Left ventricle myocardium inferior (tissue), 1 donor: ENCODE measurements at places on chromosomes 5 and 9. TPM values are rescaled to one million over a fixed set of nuclear protein-coding genes. Genes with fewer than 3 reads are reported as not detected.

DNA sequence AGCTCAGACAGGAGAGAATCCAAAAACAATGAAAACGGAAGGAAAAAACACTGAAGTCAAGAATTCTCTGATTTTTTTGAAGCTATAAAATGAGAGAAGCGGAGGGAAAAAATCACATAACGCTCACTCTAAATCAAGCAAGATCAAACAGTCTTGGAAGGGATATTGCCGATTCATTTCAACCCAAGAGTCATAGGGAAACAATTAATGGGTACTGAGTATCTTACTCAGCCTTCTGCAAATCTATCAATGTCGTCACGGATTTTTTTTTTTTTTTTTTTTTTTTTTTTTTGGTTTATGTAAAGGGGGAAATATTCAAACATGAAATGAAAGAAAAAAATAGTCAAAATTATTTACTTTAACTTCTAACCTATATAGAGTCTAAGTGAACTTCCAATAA is 9.5 kb downstream of the MEF2C start:
- no peaks in the 10 kb centered on the region for H3K27me3 ChIP-seq
- no peaks in the 10 kb centered on the region for H3K36me3 ChIP-seq
- no peak for DNase-seq
- peak overlapping the region; percentile 23 for H3K4me3 ChIP-seq
- peak overlapping the region; percentile 37 for H3K27ac ChIP-seq

DNA sequence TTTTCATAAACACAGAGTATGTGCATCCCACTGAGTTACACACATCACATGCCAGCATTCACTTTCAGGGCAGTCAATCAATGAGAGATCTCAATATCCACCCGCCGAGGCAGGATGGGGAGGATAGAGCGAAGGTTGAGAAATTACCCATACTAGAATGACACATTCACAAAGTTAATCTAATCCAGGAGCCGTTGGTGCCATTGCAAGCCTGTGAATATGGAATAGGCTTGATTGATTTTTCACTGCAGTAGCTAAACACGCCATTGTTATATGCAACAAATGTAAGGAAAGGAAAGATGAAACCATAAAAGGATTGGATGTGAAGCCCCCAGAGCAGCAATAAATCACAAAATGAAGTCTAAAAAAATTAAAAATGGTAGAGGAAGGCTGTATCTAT is 167.9 kb upstream of the GPR151 start:
- no peak for DNase-seq
- no peak overlapping the region for H3K27ac ChIP-seq

GRCh38 chr5:135834639-135835529 is at the start of gene SLC25A48:
Gene SLC25A48, plus strand, starts transcription at chr5:135834663. Its CDS starts 185 bp downstream, at chr5:135834848.
- peaks cover 95% of the 10 kb centered on the region for H3K27me3 ChIP-seq
- peak within 1 kb of the TSS; percentile 65 for H3K4me3 ChIP-seq
- H3K36me3 ChIP-seq = no peaks in the 10 kb centered on the region
- peak; percentile 41 for DNase-seq

- H3K27ac ChIP-seq = no peak overlapping the region
- no peak for DNase-seq
- no peak overlapping the region for H3K4me3 ChIP-seq
- no peaks in the 10 kb centered on the region for H3K27me3 ChIP-seq
- H3K36me3 ChIP-seq = no peaks in the 10 kb centered on the region
- H3K4me1 ChIP-seq = no peaks in the 10 kb centered on the region
Observed at GRCh38 chr5:53399926-53400697, 80.3 kb upstream of the FST start.

DNA sequence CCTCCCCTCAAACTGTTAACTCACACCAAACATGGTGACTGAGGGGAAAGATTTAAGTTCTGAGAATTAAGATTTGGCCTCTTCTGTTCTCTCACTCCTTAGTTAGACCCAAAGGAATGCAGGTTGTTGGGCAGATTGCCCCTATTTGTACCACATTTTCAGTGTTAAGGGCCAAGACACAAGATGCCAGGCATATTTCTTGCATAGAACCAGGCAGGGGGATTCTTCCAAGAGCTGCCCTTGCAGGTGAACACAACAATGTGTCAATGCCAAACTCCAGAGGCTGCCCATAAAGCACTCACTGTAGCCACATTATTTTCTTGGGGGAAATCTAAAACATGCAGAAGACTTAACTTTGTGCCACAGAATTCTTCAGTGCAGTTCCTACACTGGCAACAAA is 14.7 kb downstream of the MPDZ start:
- no peak overlapping the region for H3K4me3 ChIP-seq
- no peak for DNase-seq
- peaks cover 56% of the 10 kb centered on the region for H3K4me1 ChIP-seq
- no peaks in the 10 kb centered on the region for H3K27me3 ChIP-seq
- H3K27ac ChIP-seq = no peak overlapping the region

DNA sequence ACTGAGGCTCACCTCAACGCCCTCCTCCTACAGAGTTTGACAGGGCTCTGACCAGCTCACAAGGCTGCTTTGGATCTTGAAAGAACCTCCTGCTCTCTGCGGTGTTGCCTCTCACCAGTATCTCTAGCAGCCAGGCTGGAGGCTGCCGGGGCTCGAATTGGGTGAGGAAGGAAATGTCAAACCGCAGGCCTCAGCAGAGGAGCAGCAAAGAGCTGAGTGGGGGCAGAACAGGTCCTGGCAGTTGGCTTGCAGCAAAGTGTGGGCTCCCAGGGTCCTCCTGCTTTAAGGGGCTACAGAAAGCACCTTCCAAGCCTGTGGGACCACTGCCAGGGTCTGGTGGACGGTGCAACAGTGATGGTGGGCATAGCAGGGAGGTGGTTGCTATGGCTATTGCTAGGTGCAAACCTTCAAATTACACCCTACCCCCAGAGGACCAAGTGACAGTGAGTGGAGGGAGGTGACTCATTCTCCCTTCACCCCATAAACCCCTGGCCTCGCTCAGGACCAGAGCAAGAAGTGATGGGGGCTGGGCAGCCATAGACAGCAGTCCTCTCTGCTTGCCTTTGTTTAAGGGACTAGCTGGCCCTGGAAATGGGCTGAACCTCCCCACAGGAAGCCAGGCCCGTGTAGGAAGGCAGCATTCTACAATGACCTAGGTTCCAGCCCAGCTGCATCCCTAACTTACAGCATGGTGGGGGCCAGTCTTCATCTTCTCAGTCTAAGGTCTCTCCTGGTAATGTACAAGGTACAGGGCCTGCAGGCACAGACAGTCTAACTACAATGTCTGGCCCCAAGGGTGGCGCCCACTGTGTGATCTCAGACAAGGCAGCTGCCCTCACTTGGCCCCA is 18.7 kb downstream of the LCP2 start:
- no peak overlapping the region for H3K4me3 ChIP-seq
- no peaks in the 10 kb centered on the region for H3K36me3 ChIP-seq
- H3K27me3 ChIP-seq = no peaks in the 10 kb centered on the region
- H3K27ac ChIP-seq = peak overlapping the region; percentile 42

DNA sequence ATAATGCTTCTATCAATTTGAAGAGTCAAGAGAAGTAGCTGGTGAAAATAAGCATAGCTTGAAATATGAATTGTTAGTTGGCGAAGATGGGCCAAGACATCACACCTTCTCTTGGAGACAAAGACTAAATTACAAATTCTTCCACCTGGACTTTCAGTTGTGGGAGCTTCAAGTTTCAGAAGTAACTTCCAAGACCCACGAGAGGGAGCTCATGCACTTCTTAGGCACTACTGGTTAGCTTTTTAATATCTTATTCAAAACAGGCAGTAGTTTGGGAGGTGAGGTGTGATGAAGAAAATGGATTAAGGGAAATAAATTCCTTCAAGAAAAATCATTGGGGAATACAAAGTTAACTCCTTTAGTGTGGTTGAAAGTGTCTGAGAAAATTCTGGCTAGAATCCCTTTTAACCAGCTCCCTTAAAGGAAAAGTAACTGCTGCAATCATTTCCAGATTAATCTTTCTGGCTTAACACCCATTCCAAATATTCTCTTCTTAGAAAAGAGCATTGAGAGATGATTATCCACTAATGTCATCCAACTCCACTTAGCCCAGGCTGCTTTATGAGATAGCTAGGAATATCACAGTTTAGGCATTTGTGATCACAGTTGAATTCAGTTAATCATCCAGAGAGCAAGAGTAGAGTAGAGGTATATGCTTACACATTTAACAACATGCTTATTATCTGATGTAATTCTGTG is 139.5 kb upstream of the DMRTA1 start:
- no peak for DNase-seq
- H3K27ac ChIP-seq = no peak overlapping the region
- H3K27me3 ChIP-seq = peaks cover 22% of the 10 kb centered on the region
- no peaks in the 10 kb centered on the region for H3K4me1 ChIP-seq
- no peaks in the 10 kb centered on the region for H3K36me3 ChIP-seq

- H3K27ac ChIP-seq = no peak overlapping the region
- DNase-seq = no peak
- H3K27me3 ChIP-seq = no peaks in the 10 kb centered on the region
- H3K4me1 ChIP-seq = no peaks in the 10 kb centered on the region
Observed at GRCh38 chr9:86176468-86176867, 77.1 kb upstream of the GOLM1 start.

DNA sequence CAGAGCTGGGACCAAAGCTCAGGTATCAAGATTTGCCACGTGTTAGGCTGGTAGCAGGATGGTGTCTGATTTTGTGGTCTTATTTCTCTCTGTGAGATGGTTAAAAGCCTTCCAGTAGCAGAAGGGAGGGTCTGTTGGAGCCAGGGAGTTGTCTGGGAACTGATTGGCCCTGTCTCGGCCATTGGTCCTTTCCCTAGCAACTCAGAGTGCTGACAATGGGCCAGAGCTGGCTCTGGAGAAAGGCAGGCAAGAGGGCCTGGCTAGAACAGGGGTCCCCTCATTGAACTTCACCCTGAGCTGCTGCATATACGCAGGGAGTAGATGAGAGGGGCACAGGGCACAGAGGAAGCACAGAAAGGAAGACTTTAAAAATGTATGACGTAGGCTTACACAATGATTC is 92.8 kb downstream of the PSD2 start:
- H3K27ac ChIP-seq = no peak overlapping the region
- H3K4me1 ChIP-seq = peaks cover 12% of the 10 kb centered on the region
- no peak for DNase-seq
- H3K4me3 ChIP-seq = no peak overlapping the region
- no peaks in the 10 kb centered on the region for H3K36me3 ChIP-seq
- no peaks in the 10 kb centered on the region for H3K27me3 ChIP-seq

GRCh38 chr5:141490271-141490670 is 1.4 kb downstream of the PCDHGC5 start:
- DNase-seq = no peak
- H3K4me1 ChIP-seq = peaks cover 80% of the 10 kb centered on the region
- H3K27ac ChIP-seq = no peak overlapping the region
- peaks cover 27% of the 10 kb centered on the region for H3K36me3 ChIP-seq
- no peak overlapping the region for H3K4me3 ChIP-seq

The KIF4B gene
- not detected for total RNA-seq

The ZDHHC11 gene
- total RNA-seq = 18.7 TPM

The TSSK1B gene
- total RNA-seq = not detected

The CCL21 gene
- 6.2 TPM for total RNA-seq
